ENCODE measurements at places on chromosomes 11 and 22.
A peak's percentile ranks its signal among the peaks of the same experiment; 100 is the strongest.

DNA sequence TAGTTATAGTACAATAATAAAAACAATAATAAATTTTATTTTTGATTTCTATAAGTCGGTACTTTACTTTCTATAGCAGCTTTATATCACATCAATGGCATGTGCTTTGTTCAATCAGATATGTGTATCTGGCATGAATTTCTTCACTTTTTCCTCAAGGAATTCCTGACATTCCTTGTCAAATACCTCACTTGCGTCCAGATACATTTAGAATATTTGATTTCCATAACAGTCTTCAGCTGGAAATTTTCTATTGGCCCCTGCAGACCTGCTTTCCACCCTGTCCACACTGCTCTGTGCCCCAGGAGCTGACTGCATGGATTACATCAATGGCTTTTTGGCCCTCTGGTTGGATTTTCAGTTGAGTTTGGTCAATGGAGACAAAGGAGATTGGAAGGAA, 93.2 kb downstream of the FAR1 start:
- no peak for DNase-seq

DNA sequence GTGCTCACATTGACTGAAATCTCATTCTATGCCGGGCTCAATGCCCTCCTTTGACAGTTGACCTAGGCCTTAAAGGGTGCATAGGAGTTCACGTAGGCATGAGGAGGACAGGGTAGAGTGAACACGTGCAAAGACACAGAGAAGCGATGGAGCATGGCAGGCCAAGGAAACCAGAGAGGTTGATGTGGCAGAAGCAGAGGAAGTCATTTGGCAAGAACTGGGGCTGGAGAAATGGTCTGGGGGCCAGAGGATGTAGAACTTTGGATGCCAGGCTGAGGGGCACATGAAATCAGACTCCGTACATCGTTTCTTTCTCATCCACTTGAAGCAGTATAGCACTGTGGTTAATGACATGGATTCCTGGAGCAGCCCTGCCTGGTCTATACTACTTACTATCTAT, 13.6 kb upstream of the ABCC8 start:
- DNase-seq: no peak

- no peak for DNase-seq
Measured at GRCh38 chr11:20369826-20370225, 6.3 kb downstream of the HTATIP2 start.

GRCh38 chr11:92769112-92769511, 200.3 kb upstream of the MTNR1B start:
- DNase-seq: no peak

GRCh38 chr11:63610604-63611394, 3.4 kb downstream of the PLAAT3 start:
- no peak for DNase-seq

DNA sequence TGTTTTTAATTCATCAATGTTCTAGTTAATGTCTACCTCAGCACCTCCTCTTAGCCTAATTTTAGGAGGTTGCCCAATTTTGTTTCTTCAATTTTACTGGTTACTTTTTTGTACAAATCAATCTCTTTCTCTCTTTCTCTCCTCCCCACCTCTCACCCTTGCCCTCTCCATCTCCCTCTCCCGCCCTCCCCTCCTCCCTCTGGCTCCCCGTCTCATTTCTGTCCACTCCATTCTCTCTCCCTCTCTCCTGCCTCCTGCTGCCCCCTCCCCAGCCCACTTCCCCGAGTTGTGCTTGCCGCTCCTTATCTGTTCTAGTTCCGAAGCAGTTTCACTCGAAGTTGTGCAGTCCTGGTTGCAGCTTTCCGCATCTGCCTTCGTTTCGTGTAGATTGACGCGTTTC, 40.9 kb upstream of the NNMT start:
- DNase-seq: no peak

DNA sequence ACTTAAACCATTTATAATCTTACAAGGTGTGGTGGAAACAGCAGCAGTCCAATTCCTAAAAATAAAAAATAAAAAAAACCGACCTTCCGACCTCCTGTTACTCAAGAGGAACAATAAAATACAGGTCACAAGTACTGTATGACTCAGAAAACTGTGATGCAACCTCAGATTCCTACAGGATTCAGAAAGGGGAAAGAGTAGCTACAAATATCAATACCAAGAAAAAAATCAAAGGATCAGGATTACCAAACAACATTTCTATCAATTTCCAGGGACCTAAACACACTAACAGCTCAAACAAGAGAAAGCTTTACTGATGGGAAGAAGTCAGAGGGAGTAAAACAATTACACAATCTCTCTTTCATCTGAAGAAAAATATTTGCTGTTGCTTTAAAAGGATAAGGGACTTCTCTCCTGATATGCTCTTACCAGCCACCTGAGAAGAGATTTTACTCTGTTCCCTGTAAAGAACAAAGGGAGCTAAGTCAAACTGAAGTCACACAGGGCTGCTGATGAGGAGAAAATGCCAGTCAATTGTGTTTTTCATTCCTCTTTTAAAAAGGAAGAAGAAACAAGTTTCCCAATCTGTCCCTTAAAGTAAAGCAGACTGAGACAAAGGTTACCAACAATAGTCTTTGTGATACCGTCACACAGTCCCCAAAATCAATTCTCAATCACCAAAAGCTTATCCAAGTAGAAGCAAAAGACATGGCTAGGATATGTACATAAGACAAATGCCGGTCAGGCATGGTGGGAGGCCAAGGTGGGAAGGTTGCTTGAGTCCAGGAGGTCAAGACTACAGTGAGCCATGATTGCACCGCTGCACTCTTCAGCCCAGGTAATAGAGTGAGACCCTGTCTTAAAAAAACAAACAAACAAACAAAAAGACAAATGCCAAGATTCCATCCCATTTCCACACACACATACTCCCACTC, 39.3 kb downstream of the AMBRA1 start:
- no peak for DNase-seq

GRCh38 chr11:28250192-28250591, 142.0 kb downstream of the METTL15 start:
- DNase-seq: no peak

DNA sequence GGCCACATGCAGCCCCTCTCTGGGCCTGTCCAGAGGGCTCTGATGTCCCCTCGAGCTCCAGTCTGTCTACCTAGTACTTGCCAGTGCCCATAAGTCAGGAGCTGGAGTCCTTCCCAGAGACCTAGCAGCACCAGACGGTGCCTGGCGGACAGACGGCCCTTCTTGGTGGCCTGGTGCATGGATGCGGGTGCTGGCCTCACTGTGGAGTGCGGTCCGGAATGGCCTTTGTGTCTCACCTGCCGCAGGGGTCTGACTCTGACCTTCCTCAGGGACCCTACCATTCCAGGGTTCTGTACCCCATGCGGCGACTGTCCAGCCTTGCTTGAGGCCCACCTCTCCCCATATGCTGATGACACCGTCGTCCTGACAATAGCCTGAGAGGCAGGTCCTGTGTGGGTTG, 29.4 kb upstream of the SMIM38 start:
- no peak for DNase-seq

- no peak for DNase-seq
Measured at GRCh38 chr11:120144501-120144900, 6.6 kb upstream of the TRIM29 start.

GRCh38 chr11:35847473-35847872, 96.4 kb upstream of the LDLRAD3 start:
- DNase-seq: no peak

- peak; percentile 84 for DNase-seq
Measured at GRCh38 chr11:111454561-111455192, 57.5 kb downstream of the BTG4 start.

GRCh38 chr11:132217856-132218255, 847.4 kb downstream of the NTM start:
- DNase-seq: no peak

DNA sequence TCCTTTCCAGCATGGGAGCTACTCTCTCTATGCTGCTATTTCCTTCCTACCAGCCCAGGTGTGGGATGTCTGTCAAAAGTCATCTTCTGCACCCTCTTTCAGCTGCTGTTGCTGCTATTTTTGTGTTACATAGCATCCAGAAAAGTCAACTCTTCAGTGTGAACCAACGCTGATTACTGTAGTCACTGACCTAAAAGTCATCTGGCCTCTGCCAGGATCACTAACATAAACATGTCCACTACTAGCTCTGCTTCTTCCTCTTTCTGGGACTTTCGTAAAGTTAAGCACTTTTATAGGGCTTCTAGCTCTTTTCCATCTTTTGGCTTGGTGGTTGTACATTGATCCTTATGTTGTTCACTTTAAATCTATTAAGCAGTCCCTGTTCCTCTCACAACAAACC, 90.2 kb upstream of the CARD18 start:
- DNase-seq: no peak
